ENCODE measurements at places on chromosomes 5 and 9. TPM values are rescaled to one million over a fixed set of nuclear protein-coding genes. Genes with fewer than 3 reads are reported as not detected.

Gene SPATA9
- not detected for total RNA-seq

Gene PTCD2
- total RNA-seq = 13.2 TPM

Gene THBS4
- total RNA-seq = 789 TPM

Gene IL5
- total RNA-seq = not detected

Gene PCDHB13
- 4.4 TPM for total RNA-seq

Gene NMUR2
- total RNA-seq = not detected

Gene ANKRD20A1
- total RNA-seq = not detected

Gene SPEF2
- 20.0 TPM for total RNA-seq

Gene DOCK8
- total RNA-seq = 22.8 TPM

Gene ROPN1L
- total RNA-seq = 0.41 TPM

Gene GRXCR2
- total RNA-seq = not detected
